ENCODE measurements at places on chromosomes 7 and 10. TPM values are rescaled to one million over a fixed set of nuclear protein-coding genes. Genes with fewer than 3 reads are reported as not detected.

ARHGAP21 gene
- total RNA-seq, result 173 TPM

CHST3 gene
- total RNA-seq, result 29.9 TPM

LRMDA gene
- total RNA-seq, result 1.0 TPM

DNA sequence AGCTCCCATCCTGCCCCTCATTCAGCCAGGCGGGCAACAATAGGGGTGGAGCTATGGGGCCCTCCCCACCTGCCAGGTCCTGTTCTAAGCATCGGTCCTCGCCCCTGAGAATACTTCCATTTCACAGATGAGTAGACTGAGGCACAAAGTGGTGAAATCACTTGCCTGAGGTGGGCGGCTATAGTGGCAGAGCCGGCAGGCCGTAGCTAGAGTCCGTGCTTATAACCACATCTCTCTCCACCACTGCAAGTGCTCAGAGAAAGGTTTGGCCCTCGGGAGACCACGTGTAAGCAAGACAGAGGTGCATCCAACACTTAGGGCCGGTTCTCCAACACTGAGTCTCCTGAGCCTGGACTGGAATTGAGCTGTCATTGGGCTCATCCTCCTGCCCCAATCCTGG, 145.8 kb upstream of the UNC5B start:
- H3K4me1 ChIP-seq, result no peaks in the 10 kb centered on the region
- H3K4me3 ChIP-seq, result no peak overlapping the region
- peaks cover 5% of the 10 kb centered on the region for H3K27me3 ChIP-seq
- no peak overlapping the region for H3K27ac ChIP-seq
- DNase-seq, result no peak

FHIP2A gene
- 25.7 TPM for total RNA-seq

NME8 gene
- total RNA-seq, result not detected

DNA sequence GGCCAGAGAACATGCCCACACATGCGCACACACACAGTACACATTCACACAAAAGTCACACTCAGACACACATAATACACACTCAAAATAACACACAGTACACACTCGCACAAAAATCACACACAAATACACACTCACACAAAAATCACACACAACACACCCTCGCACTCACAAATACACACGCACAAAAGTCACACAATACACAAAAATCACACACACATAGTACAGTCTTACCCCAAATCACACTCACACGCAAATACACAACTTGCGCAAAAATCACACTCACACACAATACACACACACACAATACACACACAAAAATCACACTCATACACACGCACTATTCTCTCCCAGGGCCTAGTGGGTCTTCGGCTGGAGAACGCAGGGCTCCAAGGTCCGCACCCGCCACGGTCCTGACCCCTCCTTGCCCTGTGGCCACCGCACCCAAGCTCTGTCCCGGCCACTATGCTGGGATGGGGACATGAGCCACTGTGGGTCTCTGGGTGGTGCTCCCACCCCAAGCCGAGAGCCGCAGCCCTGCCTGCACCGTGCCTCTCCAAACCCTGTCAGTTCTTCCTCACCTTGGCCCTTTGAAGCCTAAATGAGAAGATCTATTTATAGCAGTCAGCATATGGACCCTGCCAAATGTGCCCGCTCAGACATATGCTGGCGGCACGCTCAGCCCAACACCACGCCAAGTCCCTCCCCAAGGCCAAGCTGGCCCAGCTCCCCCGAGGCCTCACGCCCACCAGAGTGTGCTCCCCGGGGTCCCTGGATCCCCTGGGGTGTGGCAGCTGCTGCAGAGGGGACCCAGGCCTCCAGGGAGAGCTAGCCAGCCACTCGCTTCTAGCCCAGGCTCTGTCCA, 55.9 kb downstream of the ELFN1 start:
- DNase-seq, result peak; percentile 3
- no peak overlapping the region for H3K4me3 ChIP-seq
- peaks cover 2% of the 10 kb centered on the region for H3K27me3 ChIP-seq
- no peaks in the 10 kb centered on the region for H3K36me3 ChIP-seq
- no peak overlapping the region for H3K27ac ChIP-seq
- no peaks in the 10 kb centered on the region for H3K4me1 ChIP-seq

GIMAP6 gene
- under 0.01 TPM for total RNA-seq

SSC4D gene
- 0.33 TPM for total RNA-seq

DNA sequence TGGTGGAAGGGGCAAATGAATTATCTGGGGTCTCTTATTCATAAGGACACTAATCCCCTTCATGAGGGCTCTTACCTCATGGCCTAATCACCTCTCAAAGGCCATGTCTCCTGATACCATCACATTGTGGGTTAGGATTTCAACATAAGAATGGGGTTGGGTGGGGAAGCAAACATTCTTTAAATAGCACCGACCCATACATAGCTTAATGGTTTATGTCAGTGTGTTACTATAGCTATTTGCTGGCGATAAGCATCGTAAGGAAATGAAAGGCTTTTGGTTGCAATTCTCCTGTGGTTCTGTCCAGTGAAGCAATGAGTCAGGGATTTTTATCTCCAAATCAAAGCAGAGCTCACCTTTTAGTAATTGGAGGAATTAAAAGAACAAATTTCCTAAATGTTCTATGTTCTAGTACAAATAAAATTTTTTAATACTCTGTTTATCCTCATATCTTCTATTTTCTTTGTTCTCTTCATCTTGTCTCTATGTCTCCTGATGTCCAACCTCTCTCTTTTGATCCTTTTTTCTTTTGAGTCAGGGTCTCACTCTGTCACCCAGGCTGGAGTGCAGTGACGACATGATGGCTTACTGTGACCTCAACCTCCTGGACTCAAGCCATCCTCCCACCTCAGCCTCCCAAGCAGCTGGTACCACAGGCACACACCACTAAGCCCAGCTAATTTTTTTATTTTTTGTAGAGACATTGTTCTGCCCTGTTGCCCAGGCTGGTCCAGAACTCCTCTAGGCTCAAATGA, 57.0 kb upstream of the GLCCI1 start:
- H3K36me3 ChIP-seq, result no peaks in the 10 kb centered on the region
- H3K27me3 ChIP-seq, result no peaks in the 10 kb centered on the region
- DNase-seq, result peak; percentile 97

DNA sequence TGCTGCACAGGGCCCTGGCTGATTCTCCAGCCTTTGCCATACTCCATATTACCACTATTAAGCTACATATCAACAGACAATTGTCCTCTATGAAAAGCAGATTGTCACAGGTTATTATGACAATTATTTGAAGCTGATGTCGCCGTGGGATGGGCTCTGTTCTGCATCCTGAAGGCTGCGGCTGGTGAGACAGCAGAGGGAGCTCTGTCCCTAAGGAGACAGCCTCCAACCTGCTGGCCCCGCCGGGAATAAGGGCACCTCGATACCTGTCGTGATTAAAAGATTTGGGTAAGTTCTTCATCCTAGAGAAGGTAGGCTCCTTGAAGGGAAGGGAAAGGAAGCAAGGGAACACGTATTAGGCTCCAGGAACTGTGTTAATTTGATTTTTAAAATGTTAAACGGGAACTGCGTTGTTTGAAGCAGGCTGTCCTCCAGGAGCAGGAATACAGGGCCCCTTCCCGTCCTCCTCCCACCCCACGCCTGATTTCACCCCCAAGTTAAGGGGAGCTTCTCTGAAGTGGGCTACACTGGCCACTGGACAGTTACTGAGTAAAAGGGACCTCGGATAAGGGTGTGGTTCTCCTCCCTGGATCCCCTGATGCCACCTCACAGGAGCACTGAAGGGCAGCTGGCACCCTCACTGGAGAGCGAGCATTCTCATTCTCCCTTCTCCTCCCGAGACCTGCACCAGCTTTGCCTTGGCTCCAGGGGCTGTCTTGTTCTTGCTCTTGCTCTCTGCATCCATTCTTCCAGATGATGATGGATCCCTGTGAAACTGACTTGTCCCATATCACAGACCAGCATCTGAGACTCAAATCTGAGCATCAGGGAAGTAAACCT, 11.8 kb upstream of the TIAL1 start:
- peak; percentile 25 for DNase-seq
- H3K4me1 ChIP-seq, result no peaks in the 10 kb centered on the region
- no peak overlapping the region for H3K4me3 ChIP-seq
- H3K27ac ChIP-seq, result no peak overlapping the region

GRCh38 chr7:125491137-125491536, 561.5 kb upstream of the POT1 start:
- no peaks in the 10 kb centered on the region for H3K4me1 ChIP-seq
- DNase-seq, result no peak
- H3K4me3 ChIP-seq, result no peak overlapping the region
- H3K36me3 ChIP-seq, result no peaks in the 10 kb centered on the region
- no peaks in the 10 kb centered on the region for H3K27me3 ChIP-seq

KIAA1217 gene
- 0.26 TPM for total RNA-seq

DNA sequence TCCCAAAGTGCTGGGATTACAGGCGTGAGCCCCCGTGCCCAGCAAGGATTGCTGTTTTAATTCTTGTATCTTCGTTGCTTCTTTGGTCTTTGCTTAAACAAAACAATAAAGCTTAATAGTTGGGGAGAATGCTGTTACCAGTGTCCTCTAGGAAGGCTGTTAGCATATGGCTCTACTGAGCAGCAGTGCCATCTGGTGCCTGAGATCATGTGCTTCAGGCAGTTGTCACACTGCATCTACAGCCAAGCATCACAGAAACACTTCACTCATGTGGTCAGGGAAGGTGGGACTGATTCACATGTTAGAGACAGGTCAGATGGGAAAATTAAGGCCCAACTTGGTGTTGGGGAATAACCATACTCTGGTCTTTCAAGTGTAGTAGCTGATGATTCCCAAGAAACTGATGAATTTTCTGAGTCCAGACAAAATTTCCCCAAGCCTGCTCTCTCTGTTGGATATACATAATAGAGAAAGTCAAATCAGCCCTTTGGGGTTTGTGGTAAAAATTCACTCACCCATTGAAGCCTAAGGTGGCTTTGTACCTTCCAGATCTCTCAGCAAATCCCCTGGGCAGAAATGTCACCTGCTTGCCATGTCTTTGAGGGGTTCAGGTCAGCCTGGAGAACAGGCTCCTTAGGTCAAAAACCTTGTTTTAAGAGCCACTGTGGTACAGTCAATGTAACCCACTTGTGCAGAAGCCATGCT, 28.4 kb downstream of the UBE2D4 start:
- H3K4me3 ChIP-seq, result no peak overlapping the region
- no peaks in the 10 kb centered on the region for H3K27me3 ChIP-seq
- no peaks in the 10 kb centered on the region for H3K4me1 ChIP-seq
- peak; percentile 66 for DNase-seq

DNA sequence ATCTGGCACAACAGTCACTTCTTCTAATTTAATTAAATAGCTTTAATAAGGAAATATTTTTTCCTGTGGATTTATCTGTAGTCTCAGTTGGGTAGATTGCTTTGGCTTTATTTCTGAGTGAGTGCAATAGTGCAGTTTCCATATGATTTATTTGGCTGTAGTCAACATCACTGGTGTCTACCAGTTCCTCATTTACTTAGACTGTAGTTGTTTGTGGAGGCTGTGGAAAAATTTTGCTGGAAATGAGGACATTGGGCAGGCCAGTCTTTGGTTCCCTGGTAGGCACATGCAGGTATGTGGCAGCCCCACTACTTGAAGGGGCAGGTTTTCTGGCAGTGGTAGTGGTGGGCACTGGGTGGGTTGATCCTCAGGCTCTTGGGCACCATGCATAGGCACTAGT, 15.5 kb downstream of the TAS2R40 start:
- H3K36me3 ChIP-seq, result no peaks in the 10 kb centered on the region
- DNase-seq, result no peak
- H3K27me3 ChIP-seq, result no peaks in the 10 kb centered on the region
- H3K4me1 ChIP-seq, result no peaks in the 10 kb centered on the region

- H3K36me3 ChIP-seq, result no peaks in the 10 kb centered on the region
- H3K4me3 ChIP-seq, result no peak overlapping the region
- no peaks in the 10 kb centered on the region for H3K27me3 ChIP-seq
- DNase-seq, result no peak
- no peak overlapping the region for H3K27ac ChIP-seq
- no peaks in the 10 kb centered on the region for H3K4me1 ChIP-seq
These were observed 72.2 kb upstream of the PALS2 start for GRCh38 chr7:24501009-24501408.

GRCh38 chr10:46033602-46034011, 3.2 kb upstream of the NCOA4 start:
- H3K4me1 ChIP-seq, result peaks cover 2% of the 10 kb centered on the region
- H3K27me3 ChIP-seq, result peaks cover 2% of the 10 kb centered on the region
- no peak overlapping the region for H3K4me3 ChIP-seq
- H3K27ac ChIP-seq, result no peak overlapping the region
- no peaks in the 10 kb centered on the region for H3K36me3 ChIP-seq

EN2 gene
- not detected for total RNA-seq

GRCh38 chr7:71198391-71198790, 66.4 kb downstream of the GALNT17 start:
- no peaks in the 10 kb centered on the region for H3K27me3 ChIP-seq
- no peak overlapping the region for H3K4me3 ChIP-seq
- H3K27ac ChIP-seq, result no peak overlapping the region
- no peaks in the 10 kb centered on the region for H3K4me1 ChIP-seq

RNF32 gene
- total RNA-seq, result 2.8 TPM

GRCh38 chr7:137395420-137395819, 51.9 kb upstream of the PTN start:
- no peak for DNase-seq
- H3K27ac ChIP-seq, result no peak overlapping the region
- no peaks in the 10 kb centered on the region for H3K27me3 ChIP-seq
- peaks cover 4% of the 10 kb centered on the region for H3K4me1 ChIP-seq

DNA sequence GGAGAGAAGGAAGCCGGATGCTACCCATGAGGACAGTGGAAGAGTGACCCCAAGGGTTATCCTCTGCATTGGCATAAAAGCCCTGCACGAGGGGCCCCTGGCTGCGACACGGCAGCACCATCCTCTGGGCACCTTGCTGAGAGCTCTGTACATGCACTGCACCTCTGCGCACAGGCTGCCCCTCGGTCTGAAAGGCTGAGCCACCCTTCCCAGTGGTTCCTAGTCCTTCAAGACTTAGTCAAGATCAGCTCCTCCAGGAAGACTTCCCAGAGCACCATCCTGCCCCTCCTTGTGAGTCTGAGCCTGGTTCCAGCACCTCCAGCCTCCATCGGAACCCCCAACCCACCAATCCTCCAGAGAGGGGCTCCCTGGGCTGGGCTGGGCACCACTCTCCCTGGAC, 37.9 kb upstream of the CNPY1 start:
- no peaks in the 10 kb centered on the region for H3K36me3 ChIP-seq
- H3K27ac ChIP-seq, result no peak overlapping the region
- DNase-seq, result no peak

- no peaks in the 10 kb centered on the region for H3K27me3 ChIP-seq
- H3K4me3 ChIP-seq, result no peak overlapping the region
- DNase-seq, result no peak
- no peak overlapping the region for H3K27ac ChIP-seq
- H3K36me3 ChIP-seq, result no peaks in the 10 kb centered on the region
These were observed 56.7 kb downstream of the PCLO start for GRCh38 chr7:83105948-83106347.

GRCh38 chr10:10326116-10326515, 691.6 kb upstream of the CELF2 start:
- no peaks in the 10 kb centered on the region for H3K27me3 ChIP-seq
- H3K36me3 ChIP-seq, result no peaks in the 10 kb centered on the region
- no peak overlapping the region for H3K27ac ChIP-seq
- H3K4me1 ChIP-seq, result no peaks in the 10 kb centered on the region
- no peak overlapping the region for H3K4me3 ChIP-seq

ARHGAP22 gene
- 21.3 TPM for total RNA-seq
